Activated CD8-positive, alpha-beta T cell treated with anti-CD3 and anti-CD28 coated beads for 36 hours (primary cell): ENCODE measurements at places on chromosomes 5 and 9. TPM values are rescaled to one million over a fixed set of nuclear protein-coding genes. Genes with fewer than 3 reads are reported as not detected.

GRCh38 chr5:5285906-5286305, 136.6 kb upstream of the ICE1 start:
- DNase-seq: no peak

GRCh38 chr9:120755044-120755443, 38.2 kb downstream of the FBXW2 start:
- DNase-seq: no peak

DNA sequence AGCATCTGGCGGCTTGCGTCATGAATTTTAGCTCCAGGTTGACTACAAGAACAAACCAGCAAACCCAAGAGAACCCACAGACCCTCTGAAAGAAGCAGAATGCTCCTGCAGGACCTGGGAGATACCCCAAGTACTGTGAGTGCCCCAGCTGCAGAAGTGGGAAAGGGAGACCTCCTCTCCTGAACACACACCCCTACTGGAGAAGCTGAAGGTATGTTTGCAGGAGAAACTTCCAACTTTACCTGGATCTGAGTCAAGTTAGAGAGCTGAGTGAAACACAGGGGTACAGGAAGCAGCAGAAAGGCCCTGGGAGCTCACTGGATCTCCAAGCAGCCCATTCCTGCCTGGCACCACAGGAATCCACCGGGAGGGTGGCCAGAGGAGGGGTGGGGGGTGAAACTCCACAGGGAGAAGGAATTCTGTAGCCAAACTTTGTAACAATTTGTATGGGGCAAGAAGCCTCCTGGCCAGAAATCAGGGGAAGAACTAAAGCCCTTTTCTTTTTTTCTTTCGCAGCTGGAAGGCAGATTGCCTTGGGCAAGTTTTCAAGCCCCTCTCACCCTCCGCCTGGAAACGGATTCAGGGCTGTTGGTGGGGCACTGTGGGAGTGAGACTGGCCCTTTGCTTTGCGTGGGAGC, 576.2 kb downstream of the BNC2 start:
- no peak for DNase-seq

DNA sequence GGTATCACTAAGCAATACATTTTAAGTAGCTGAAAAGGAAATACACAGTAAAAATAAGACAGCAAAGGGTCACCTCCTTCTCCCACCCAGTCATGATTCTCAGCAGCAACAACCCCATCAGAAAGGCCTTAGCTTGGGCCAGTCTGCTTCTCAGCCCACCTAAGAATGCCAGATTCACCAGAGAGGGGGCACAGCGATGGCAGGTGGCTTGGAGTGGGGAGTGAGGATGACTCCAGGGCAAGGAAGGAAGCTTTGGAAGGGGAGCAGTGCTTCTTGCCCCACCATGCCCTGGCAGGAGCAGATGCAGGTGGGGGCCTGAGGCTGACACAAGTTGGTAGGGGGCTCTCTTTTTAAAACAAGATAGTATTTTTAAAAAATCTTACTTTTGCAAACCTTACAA, 51.4 kb downstream of the ABCA1 start:
- no peak for DNase-seq

DNA sequence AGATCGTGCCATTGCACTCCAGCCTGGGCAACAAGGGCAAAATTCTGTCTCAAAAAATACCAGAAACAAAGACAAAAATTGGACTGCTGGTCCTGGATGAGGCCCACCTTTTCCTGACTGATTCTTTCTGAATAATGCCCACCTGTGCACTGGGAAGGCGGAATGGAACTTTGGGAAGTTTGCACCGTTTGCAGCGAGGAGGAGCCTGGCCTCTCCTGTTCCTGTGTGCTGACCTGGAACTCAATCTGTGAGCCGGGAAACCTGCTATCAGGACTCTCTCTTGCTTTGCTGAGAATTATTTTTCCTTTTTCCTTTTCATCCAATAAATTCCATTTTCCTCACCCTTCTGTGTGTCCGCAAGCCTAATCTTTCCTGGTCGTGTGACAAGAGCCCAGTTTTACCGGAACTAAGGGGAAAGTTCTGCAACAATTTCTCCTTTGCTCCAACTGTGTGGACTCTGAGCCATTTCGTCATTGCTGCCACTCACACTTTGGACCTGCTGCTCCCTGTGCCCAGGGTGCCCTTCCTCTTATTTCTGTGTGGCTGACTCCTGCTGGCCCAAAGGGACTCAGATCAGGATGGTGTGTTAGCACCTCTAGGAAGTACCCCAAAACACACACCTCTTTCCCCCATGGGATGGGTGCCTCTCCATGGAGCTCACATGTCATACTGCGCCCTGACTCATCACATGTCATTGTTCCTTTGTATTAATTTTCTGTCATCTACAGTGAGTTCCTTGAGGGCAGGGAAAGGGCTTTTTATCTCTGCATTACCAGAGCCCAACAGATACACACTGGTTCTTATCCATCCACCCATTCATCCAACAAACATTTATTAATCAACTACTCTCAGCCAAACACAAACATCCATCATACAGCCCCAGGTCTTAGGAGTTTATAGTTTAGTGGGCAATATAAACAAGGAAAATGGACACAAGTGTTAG, 4.7 kb upstream of the GLRX start:
- DNase-seq: no peak

DNA sequence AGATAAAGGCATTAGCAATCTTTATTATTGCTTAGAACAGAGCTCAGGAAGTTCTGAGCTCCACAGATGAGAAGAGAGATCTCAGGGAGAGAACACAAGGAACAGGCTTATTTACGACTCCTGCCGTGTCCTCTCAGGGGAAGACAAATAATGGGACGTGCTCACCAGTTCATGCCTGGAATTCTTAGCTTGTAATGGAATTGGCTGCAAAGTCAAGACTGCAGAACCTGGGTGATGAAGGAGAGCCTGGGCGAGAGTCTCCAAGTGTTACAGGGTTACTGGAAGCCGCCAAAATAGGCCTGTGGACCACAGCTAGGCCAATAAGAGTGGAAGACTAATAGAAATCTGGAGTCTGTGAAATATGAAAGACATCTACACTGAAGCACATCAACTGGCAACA, 174.5 kb upstream of the ADAMTSL1 start:
- no peak for DNase-seq

GRCh38 chr5:115295777-115296123, 704 bp downstream of the CCDC112 start:
- no peak for DNase-seq

DNA sequence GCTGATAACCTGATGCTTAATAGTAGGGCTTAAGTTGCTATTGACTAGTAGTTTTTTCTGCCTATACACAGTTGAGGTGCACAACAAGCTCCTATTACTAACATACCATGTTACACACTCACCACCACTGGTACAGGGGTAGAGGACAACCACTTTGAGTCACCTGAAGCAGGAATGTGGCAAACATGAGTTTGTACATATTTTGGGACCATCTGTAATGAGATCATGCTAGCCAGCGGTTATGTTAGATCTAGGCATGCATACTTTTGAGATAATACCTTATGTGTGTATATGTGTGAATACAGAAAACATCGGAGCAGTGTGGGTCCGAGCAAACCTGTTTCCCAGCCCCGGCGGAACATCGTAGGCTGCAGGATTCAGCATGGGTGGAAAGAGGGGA, 72.8 kb upstream of the NXNL2 start:
- no peak for DNase-seq

- DNase-seq: no peak
Measured at GRCh38 chr5:80736730-80737129, 81.9 kb upstream of the DHFR start.

GRCh38 chr5:108461628-108462367, 79.9 kb upstream of the FBXL17 start:
- DNase-seq: no peak

GRCh38 chr9:38195737-38196161, 126.7 kb upstream of the SHB start:
- DNase-seq: no peak

- no peak for DNase-seq
Measured at GRCh38 chr5:118616281-118616680, 372.1 kb downstream of the DTWD2 start.

DNA sequence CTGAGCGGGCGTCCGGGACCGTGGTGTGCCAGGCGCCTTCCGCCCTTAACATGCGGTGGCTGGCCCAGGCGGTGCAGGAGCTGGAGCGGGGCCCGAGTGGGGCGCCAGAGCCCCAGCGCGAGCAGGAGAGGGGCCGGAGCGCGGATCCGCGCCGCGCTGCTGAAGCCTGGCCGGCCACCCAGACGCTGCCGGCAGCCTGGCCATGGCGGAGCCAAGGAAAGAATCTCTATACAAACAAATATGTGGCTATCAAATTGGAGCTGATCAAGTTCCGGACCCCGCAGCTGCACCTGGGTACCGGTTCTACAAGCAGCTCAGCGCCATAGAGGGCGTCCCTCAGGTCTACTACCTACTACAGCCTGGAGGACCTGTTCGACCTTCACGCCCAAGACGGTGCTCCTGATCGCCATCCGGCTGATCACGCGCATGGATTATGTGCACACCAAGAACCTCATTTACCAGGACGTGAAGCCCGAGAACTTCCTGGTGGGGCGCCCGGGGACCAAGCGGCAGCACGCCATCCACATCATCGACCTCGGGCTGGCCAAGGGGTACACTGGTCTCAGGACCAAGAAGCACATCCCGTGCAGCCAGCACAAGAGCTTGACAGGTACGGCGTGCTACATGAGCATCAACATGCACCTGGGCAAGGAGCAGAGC, 55.8 kb downstream of the JAK2 start:
- no peak for DNase-seq

GRCh38 chr5:153783362-153783658, 255.4 kb downstream of the FAM114A2 start:
- DNase-seq: no peak

DNA sequence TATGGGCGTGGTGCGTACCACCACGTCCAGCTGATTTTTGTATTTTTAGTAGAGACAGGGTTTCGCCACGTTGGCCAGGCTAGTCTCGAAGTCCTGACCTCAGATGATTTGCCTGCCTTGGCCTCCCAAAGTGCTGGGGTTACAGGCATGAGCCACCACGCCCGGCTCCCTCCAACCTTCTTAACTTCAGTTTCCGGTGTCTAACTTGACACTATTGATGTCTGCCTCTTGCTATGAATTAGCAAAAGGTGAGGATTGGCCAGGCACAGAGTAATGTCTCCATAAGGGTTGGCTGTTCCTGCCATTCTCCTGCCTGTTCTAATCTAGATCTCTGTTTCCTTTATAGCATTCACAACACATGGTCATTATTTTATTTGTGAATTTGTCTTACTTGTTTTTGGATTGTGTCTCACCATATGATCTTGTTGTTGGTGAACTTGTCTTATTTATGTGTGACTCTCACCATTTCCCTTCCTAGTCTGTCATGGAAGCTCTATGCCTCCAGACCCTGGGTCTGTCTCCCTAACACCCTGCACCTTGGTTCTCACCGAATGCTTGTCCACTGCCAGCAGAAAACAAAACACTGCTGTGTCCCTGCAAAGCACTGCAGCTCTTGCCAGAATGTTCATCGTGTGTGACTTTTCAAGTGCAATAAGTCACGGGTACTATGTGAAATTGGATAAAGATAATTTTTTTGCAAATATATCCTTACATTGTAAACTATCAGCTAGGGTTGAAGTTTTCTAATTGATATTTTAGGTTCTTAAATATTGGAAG, 26.0 kb downstream of the BASP1 start:
- no peak for DNase-seq

DNA sequence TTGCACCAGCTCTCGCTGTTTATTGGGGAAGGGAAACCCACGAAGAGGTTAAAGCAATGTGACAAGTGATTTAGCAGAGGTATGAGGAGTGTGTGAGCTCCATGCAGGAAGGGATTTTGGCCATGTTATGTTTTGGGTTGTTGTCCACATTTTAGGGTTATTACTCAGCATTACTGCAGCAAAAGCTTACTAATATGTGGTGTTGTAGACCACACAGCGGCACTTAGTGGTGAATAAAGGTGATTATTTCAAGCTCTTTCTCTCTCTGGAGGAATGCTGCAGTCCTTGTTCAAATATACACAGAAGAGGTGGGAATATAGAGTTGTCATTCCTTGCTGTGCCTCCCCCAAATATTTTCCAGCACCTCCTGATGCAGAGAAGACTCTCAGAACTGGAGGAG, 29.7 kb upstream of the AKNA start:
- DNase-seq: no peak

GRCh38 chr5:5178580-5178979, 38.5 kb downstream of the ADAMTS16 start:
- no peak for DNase-seq

- no peak for DNase-seq
Measured at GRCh38 chr9:5509573-5509972, 758 bp upstream of the PDCD1LG2 start.

DNA sequence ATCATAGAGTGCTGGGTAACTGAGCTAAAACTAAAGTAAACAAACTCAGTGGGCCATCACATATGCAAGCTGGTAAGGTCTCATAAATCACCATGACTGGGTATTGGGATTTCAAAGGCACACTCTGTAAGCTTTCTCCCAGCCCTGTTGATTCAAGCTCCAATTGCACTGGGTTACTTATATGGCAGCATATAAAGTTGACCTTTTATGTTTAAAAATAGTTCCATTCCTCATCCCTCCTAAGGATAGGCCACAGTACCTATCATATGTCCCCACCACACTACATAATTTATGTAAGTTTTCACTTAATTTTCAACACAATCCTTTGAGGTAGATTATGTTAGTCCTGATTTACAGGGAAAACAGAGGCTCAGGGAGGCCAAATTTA, 438.4 kb downstream of the RAB3C start:
- DNase-seq: no peak

DNA sequence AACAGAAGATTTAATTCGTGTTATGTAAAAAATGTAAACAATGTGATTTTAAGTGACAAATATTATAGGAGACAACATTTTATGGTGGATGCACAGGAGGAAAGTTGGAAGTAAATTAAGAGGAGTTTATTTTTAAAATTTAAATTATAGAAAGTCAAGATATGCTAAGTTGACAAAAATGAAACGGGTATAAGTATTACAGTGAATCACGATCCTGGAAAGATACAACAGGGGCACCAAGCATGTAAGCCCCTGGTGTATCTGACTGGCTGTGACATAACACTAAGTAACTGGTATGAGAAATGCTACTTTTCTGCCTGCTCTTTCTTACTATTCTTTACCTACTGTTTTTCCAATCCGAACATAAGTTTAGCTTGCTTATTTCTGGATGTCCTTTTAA, 419.8 kb upstream of the CHD1 start:
- DNase-seq: no peak

GRCh38 chr5:81297531-81297930, 3.9 kb upstream of the ZCCHC9 start:
- no peak for DNase-seq

- DNase-seq: no peak
Measured at GRCh38 chr5:135697251-135697958, 118.6 kb upstream of the CXCL14 start.

- no peak for DNase-seq
Measured at GRCh38 chr5:160359816-160360215, 10.6 kb downstream of the C1QTNF2 start.

The SPATA31E1 gene
- not detected for total RNA-seq

The BRD9 gene
- total RNA-seq: 46.6 TPM

The CCNJL gene
- total RNA-seq: not detected

The CDX1 gene
- not detected for total RNA-seq

The BTNL8 gene
- total RNA-seq: not detected

The OTP gene
- total RNA-seq: not detected

The PCDHA4 gene
- not detected for total RNA-seq

The WNT8A gene
- not detected for total RNA-seq

The CEL gene
- total RNA-seq: 3.0 TPM

The ZNF366 gene
- not detected for total RNA-seq

The PPP2R2B gene
- 0.65 TPM for total RNA-seq
